ENCODE measurements at places on chromosomes 1 and 21.

- DNase-seq = no peak
Measured at GRCh38 chr1:165869343-165869742, 41.9 kb downstream of the UCK2 start.

- no peak for DNase-seq
Measured at GRCh38 chr1:63524201-63524600, 876 bp downstream of the EFCAB7 start.

DNA sequence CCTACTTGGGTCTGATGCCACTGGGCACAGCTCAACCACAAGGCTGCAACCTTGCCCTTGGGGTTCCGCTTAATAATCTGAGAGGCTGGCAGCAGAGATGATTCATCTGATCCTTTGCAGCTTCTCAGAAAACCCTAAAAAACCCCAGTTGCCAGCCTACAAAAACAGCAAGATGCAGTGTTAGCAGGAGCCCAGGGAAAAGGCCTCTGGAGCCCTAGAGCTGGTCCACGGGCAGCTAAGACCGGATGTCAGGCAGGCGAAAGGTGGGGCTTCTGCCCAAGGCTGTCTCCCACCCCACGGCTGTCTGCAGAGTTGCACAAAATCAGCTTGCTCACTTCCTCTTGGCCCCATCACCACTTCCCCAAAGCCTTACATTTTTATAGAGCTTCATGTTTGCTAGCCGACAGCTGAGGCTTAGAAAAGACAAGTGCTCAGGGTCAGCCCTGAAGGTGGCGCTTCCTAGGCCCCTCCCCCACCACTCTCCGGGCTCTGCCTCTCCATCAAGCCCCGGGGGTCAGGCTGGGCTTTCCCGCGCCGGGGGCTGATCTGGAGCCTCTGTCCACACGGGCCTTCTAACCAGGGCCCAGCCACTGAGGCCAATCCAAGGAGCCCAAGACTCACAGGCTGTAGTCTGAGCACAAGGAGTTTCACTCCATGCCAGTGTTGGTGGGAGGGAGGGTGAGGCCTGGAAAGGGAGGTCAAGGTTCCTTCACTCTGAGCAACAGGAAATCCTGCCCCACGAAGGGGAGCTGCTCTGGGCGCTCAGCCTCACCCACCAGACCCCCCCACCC lies 4.2 kb upstream of the ADORA3 start:
- peak; percentile 29 for DNase-seq

DNA sequence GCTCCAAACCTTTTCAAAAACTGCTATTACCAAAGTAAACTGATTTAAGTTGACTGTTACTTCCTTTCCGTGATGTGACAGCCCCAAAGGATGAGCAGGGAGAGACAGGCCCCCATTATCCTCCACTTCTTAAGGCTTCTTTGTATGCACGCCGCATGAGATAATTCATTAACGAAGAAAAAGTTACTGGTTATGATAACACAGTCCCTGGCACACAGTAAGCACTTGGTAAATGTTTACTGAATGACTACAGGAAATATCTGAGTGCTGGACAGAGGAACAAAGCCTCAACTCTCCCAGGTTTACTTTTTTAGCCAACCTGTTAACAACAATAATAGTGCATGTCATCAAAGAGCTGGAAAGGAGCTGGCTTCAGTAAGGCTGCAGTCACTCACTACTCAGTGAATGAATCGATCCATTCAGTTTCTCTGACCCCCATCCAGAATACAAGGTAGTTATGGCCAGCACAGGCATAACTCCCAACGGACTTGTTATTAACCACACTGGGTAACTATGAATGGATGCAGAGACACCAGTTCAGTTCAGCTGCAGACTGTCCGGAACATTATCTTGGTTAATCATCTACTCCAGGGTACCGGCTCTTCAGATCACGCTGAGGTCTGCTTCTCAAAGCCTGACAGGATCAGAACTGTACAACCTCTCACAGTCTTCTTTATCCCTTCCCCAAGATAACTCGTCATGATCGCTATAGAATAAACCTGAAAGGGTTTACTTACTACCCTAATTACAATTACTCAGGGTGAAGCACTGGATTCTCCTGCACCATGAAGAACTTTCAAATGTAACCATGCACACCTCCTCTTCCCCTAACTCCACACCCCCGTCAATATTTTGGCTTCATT lies 58.3 kb downstream of the TGFBR3 start:
- no peak for DNase-seq

GRCh38 chr1:107926436-107927080 lies 38.4 kb downstream of the VAV3 start:
- DNase-seq = no peak

DNA sequence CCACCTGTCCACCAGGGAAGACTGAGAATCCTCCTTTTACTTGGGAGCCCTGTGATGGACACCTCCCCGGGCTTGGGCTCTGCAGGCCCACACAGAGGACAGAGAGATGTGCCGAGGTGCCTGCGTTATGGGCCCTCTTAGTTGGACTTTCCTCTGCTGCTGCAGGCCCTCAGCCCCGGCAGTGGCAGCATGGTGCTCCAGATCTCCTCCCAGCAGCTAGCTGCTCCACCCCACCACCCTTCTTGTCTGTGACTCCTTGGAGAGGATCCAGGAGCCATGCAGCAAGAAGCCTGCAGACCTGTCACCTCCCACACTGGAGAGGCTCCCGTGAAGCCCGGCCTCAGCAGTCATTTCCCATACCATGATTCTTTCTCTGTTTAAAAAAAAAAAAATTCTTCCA lies 27.4 kb downstream of the PHGDH start:
- no peak for DNase-seq

GRCh38 chr1:181778640-181779260 lies 282.8 kb downstream of the ZNF648 start:
- no peak for DNase-seq

- no peak for DNase-seq
Measured at GRCh38 chr1:17558954-17559614, 19.6 kb downstream of the ARHGEF10L start.

Data from T-cell (primary cell).